ENCODE measurements at places on chromosomes 5 and 9.

DNA sequence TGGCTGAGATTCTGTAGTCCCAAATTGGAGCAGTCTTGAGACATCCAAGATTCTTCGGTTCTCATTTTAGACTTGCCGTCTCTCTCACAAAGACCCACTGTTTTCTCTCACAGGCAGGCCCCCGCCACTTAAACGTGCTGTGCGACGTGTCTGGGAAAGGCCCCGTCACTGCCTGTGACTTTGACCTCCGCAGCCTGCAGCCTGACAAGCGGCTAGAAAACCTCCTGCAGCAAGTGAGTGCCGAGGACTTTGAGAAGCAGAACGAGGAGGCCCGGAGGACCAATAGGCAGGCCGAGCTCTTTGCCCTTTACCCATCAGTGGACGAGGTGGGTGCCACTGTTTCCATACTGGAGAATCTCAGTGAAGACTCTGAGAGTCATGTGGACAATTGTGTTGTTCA lies 97.2 kb downstream of the DOCK8 start:
- DNase-seq: no peak

DNA sequence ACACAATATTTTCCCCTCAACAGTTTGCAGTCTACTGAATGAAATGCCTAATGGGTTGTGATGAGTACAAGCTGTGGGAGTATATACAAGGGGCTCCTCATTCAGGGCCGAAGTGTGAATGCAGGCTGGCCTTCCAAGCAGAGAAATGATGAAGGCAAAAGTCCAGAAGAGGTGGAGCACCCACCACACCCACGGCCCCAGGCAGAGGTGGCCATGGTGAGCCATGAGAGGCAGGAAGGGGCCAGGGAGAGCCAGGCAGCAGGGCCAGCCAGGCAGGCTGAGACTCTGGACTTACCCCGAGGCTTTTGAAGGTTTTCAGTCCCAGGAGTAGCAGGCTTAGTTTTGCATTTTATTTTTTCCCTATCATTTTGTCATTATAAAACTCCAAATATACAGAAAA lies 218.1 kb downstream of the AUH start:
- DNase-seq: no peak

GRCh38 chr9:136851941-136852663 lies at the start of gene MAMDC4:
TSS of gene MAMDC4 (plus strand) at chr9:136852346. CDS start at chr9:136852417, 71 bp downstream.
- no peak for DNase-seq

- peak; percentile 60 for DNase-seq
Observed at GRCh38 chr9:118929287-118929686, 439.9 kb downstream of the BRINP1 start.

DNA sequence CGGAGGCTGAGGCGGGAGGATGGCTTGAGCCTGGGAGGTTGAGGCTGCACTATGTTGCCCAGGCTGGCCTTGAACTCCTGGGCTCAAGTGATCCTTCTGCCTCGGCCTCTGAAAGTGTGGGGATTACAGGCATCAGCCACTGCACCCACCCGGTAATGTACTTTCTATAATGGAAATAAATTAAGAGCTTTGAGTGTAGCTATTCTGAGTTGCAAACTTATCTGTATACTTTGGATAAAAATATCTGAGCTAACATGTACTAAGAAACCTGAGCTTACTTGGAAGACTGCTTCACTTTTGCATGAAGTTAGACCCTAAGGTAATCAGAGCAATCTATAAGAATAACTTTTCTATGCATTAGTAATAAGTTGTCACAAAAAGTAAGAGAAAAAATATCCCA lies 50.0 kb downstream of the UNC13B start:
- no peak for DNase-seq

GRCh38 chr5:905139-905642 lies 12.5 kb downstream of the TRIP13 start:
- no peak for DNase-seq

- peak; percentile 86 for DNase-seq
Observed at GRCh38 chr5:126600631-126601511, at the start of gene PHAX. TSS of gene PHAX (plus strand) at chr5:126600947. CDS start at chr5:126600963, 16 bp downstream.

- DNase-seq: no peak
Observed at GRCh38 chr9:93574091-93574899, 2.1 kb upstream of the PHF2 start.

DNA sequence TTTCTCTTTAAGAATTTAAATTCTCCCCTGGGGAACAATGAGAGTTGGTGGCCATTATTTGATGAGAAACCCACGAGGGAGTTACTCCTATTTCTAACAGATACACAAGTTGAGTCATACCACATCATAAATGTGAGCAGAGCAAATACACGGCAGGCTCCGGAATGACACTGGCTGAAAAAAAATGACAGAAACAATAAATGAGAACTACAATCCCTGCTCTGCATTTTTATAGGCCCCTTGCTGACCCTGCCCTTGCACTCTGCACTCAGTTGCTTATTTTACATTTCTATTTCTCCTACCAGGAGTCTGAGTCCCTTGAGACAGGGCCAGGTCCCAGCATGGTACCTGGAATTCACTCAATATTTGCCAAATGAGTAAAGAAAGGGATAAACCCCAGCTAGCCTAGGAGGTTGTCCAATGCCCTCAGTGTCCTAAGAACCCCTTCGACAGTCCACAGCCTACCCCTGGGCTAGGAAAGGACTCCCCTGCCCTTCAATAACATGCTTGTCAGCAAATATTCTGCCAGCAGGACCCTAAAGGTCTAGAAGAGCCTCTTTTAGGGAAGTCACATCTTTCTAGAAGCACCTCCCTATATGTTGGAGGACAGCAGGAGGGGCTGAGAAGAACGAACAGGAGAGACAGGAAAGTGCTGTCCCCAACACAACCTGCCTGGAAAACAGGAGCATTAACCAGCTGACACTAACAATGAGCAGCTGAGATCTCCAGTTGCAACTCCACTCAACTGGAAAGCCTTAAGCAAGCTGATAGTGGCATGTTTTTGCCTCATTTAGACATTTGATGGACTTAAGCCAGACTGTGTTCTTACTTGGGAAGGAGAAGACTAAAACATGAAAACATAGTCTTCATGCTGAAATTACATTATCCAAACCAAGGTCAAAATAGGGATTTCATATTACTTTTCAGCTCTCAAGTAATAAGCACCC lies 191.2 kb downstream of the ACTL7B start:
- DNase-seq: peak; percentile 37

DNA sequence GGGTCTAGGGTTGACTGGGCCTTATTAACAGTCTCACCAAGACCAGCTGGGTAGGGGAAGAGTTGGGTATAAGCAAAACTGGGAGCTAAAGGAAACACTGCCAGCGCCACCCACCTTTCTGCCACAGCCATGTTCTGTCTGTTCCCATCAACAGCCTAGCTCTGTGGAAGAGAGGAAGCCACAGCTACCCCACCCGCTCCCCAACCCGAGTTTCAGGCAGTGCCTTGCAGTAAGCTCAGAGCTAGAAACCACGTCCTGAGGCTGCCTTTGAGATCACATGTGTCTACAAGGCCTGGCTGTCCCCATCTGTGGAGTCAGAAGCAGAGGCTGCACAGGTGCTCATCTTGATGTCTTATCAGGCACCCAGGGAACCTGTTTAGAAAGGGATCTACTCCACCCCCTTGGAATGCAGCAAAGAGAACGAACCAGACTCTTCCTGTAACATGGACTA lies 15.3 kb downstream of the HNRNPH1 start:
- peak; percentile 34 for DNase-seq

Measured in ELR (cell line).